ENCODE measurements at places on chromosomes 3 and 15. TPM values are rescaled to one million over a fixed set of nuclear protein-coding genes. Genes with fewer than 3 reads are reported as not detected.

HRG gene
- 0.14 TPM for total RNA-seq

PLSCR2 gene
- total RNA-seq: 5.1 TPM

BFSP2 gene
- not detected for total RNA-seq

CADPS gene
- 7.1 TPM for total RNA-seq

AADACL2 gene
- total RNA-seq: not detected

EFCC1 gene
- 0.81 TPM for total RNA-seq

C3orf20 gene
- total RNA-seq: 0.04 TPM

EBLN2 gene
- 4.3 TPM for total RNA-seq

PAQR5 gene
- total RNA-seq: 3.8 TPM

POC1A gene
- total RNA-seq: 26.4 TPM

MUSTN1 gene
- 0.63 TPM for total RNA-seq

UCN2 gene
- 0.15 TPM for total RNA-seq

ACAN gene
- 0.33 TPM for total RNA-seq

GDPGP1 gene
- total RNA-seq: 5.8 TPM

TRIM71 gene
- 105 TPM for total RNA-seq

SPTBN5 gene
- 0.55 TPM for total RNA-seq

MST1R gene
- total RNA-seq: 2.0 TPM

LTK gene
- total RNA-seq: 0.07 TPM

EPHB3 gene
- total RNA-seq: 8.4 TPM

PLCL2 gene
- 3.3 TPM for total RNA-seq

ARGFX gene
- not detected for total RNA-seq
